ENCODE measurements at places on chromosomes 16 and 17. TPM values are rescaled to one million over a fixed set of nuclear protein-coding genes. Genes with fewer than 3 reads are reported as not detected.

Gene HAS3
- 0.40 TPM for total RNA-seq

DNA sequence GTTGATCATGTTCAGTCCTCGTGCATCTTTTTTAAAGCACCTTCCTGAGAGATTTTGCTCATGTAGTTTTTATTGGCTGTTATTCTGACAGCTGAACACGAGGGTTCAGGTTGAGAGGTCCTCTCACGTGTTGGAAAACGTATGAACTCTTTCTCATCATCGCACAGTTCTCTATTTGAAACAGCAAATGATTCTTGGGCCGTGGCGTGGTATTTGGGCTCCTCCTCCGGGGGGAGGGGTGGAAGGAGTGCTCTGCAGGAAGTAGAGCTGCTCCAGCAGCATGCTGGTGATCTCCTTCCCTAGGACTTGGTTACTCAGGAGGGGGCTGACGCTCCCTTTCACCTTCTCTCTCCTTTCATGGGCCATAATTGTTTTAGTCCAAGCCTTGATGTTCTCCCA, 70.4 kb downstream of the KSR1 start:
- no peaks in the 10 kb centered on the region for H3K36me3 ChIP-seq
- no peak overlapping the region for H3K27ac ChIP-seq
- no peak overlapping the region for H3K4me3 ChIP-seq
- no peaks in the 10 kb centered on the region for H3K27me3 ChIP-seq
- no peak for DNase-seq

DNA sequence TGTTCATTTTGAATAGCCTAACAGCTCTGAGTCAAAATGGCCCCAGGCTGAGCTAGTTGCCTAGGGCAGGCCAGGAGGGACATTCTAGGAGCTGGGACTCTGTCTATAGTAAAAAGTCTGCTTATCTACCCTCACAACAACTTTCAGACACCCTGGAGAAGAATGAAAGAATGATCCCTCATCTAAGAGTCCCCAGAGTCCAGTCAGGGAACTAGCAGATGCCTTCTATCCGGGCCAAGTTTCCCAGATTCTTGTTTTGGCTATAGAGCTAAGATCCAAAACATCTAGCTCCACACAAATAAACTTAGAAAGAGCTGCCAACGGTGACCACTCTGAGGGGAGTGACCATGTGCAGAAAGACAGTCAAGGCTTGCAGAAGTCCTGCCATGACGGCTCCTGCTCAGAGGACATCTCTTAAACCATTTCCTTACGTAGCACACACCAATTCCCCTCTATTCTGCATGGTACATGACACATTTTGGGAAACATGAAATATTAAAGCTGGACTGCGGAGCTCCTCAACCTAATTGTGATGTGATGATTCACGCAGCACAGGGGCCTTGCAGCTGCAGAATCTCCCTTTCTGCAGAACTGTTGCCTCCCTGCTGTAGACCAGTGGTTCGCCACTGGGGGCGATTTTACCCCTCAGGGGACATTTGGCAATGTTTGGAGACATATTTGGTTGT, 24.2 kb downstream of the FAM20A start:
- H3K36me3 ChIP-seq: no peaks in the 10 kb centered on the region
- no peak overlapping the region for H3K4me3 ChIP-seq
- no peak overlapping the region for H3K27ac ChIP-seq
- H3K27me3 ChIP-seq: no peaks in the 10 kb centered on the region

DNA sequence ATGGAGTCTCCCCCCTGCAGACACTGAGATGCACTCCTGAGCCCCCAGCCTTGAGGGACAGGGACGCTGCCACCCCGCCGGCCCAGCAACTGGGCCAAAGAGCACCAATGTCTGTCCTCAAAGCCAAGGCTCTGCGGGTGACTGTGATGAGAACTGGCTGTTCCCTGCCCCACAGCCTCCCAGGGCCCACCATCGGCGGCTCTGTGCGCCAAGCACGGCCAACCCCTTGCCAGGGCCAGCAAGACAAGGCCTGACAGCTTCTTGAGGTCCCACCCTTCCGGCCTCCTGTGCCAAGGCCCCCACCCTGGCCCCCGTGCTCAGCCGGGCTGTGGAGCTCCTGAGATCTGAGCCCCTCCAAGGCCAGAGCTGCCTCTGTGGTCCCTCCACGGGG, 34.2 kb upstream of the PABPN1L start:
- H3K4me1 ChIP-seq: peaks cover 44% of the 10 kb centered on the region
- no peak overlapping the region for H3K4me3 ChIP-seq
- no peak for DNase-seq
- no peaks in the 10 kb centered on the region for H3K27me3 ChIP-seq
- no peak overlapping the region for H3K27ac ChIP-seq
- peaks cover 3% of the 10 kb centered on the region for H3K36me3 ChIP-seq

GRCh38 chr17:61411261-61412142, 11.9 kb downstream of the TBX2 start:
- peak overlapping the region; percentile 72 for H3K4me3 ChIP-seq
- H3K27me3 ChIP-seq: no peaks in the 10 kb centered on the region
- H3K36me3 ChIP-seq: no peaks in the 10 kb centered on the region
- H3K4me1 ChIP-seq: peaks cover 21% of the 10 kb centered on the region
